ENCODE measurements at places on chromosomes 2 and 18.

- DNase-seq = no peak
Measured at GRCh38 chr2:117921520-117921919, 92.3 kb downstream of the CCDC93 start.

GRCh38 chr2:73033142-73033765 is 38.3 kb downstream of the SFXN5 start:
- no peak for DNase-seq

DNA sequence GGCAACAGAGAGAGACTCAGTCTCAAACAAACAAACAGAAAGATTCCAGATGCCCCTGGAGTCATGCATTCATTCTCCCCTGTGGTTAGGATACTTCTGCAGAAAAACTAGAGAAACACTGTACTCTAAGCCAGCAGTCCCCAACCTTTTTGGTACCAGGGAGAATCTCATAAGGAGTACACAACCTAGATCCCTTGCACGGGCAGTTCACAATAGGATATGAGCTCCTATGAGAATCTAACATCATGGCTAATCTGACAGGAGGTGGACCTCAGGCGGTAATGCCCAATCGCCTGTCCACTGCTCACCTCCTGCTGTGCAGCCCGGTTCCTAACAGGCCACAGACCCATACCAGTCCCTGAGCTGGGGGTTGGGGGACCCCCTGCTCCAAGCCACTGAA is 18.3 kb downstream of the PSME4 start:
- no peak for DNase-seq

DNA sequence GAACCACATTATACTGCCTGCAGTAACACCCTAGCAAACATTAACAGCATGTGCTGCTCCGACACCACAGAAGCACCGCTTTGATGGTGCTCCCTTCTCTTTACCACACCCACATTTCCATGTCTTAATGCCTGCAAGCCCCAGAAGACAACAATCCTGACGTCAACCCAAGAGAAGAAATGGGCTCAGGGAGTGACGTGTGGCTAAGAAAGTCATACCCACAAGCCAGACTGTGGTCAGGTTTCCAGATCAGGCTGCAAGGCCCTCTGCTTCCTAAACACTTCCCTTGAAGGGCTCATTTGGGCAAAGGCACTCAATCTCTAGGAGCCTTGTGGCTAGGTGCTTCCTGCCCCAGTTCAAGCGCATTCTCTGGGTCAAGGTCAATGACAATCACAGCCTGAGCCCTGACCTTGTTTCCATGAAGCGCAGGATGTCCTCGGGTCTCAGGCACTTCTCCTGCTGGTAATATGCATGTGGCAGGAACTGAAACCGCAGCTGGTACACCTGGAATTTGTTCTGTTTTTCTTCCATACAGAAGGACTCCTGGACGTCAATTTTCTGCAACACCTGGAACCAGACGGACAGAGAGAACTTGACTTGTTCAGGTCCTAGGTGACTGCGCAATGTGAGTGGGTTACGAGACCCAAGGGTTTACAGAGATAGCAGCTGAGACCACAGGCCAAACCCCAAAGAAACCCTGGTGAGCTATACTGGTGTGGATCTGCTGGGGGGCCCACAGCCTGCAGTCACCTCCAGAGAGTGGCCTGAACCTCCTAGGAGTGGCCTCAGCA is 67.2 kb downstream of the POLR1A start:
- no peak for DNase-seq
